ENCODE measurements at places on chromosomes 7 and 10.

GRCh38 chr7:119033641-119034040 lies 809.1 kb downstream of the ANKRD7 start:
- no peak for DNase-seq

DNA sequence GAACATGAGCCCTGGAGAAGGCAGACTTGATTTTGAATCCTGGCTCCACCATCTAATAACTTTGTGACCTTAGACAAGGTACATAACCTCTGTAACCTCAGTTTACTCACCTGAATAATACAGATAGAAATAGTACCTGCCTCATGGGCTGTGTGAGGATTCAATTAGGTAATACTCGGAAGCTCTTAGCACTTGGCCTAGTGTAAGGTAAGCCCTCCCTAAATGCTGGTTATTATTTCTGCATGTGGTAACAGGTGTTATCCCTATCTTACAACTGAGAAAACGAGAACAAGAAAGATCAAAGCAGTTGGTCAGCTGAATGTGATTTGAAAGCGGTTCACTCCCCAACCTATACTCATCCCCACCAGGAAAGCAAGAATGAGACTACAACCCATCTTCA lies 28.7 kb upstream of the ACSL5 start:
- no peak for DNase-seq

- peak; percentile 34 for DNase-seq
Observed at GRCh38 chr7:46208635-46209525, 287.8 kb upstream of the IGFBP3 start.

- DNase-seq = no peak
Observed at GRCh38 chr10:131352765-131353290, 41.3 kb upstream of the TCERG1L start.

DNA sequence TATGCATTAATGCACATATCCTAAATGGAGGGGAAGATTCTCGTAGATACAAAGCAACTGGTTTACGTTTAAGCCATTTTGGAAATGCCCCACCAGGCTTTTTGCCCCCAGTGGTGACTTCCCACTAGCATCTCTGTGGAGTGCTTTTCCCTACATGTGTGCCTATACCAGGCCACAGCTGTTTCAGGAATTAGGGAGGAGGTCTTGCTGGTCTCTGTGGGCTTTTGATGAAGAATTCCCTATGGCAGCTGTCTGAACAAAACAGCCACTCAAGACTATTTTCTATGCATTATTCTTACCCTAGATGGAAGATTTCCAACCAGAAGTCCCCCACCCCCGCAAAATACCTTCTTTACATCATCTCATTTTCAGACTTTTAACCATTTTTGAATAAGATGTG lies 52.0 kb upstream of the NMT2 start:
- DNase-seq = no peak

- DNase-seq = no peak
Observed at GRCh38 chr7:1777122-1777521, 107.0 kb downstream of the ELFN1 start.

- DNase-seq = no peak
Observed at GRCh38 chr7:56026538-56026937, 24.7 kb downstream of the PSPH start.

DNA sequence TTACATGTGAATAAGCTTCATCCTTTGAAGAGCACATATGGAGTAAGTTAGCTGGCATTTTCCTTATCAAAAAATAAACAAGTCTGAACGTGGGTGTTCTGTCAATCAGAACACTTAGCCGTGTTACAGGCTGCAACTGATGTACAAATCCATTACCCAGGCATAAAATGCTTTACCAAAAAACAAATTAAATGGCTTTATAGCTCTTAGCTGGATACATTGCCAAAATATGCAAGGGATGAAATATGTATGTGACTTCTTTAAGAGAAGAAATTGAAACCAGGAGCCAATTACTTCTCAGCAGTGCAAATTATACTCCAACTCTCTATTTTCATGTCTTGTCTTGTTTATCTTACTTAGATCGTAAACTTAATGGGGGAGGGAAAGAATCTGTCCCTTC lies 214.8 kb downstream of the DGKB start:
- DNase-seq = no peak

DNA sequence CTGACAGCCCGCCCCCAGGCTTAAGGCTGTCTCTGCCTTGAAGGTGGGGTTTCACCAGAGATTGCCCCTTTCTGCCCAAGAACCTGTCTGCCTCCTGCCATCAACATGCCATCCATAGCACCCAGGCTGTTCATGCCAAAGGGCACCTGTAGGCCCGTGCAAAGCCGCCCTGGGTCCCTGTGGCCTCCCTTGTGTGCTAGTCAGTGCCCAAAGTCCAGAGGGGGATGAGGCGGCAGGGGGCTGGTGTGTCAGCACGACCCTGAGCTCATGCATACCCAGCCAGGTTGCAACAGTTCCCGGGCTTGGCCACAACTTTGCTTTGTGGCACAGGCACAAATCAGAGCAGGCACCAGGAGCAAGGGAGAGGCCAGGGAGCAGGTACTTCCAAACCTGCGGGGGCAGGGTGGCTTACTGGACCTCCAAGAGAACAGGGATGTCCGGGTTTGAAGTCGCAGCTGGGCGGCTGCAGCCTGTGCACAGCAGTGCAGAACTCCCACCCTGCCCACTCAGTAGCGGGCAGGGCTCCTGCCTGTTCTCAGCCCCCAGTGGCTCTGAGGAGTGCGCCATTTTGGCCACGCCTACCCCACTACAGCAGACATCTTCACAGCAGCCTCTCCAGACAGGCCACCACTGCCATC lies 671.1 kb upstream of the GRM3 start:
- DNase-seq = no peak

GRCh38 chr10:104234934-104235333 lies 2.8 kb upstream of the CFAP43 start:
- DNase-seq = no peak

- peak; percentile 37 for DNase-seq
Observed at GRCh38 chr7:1251796-1252539, 19.3 kb downstream of the UNCX start.

- no peak for DNase-seq
Observed at GRCh38 chr10:71724539-71724938, 5.0 kb upstream of the C10orf105 start.

GRCh38 chr10:37856881-37857286 lies 526 bp downstream of the ZNF248 start:
- DNase-seq = no peak

GRCh38 chr7:86558680-86559501 lies 84.8 kb upstream of the GRM3 start:
- DNase-seq = no peak

DNA sequence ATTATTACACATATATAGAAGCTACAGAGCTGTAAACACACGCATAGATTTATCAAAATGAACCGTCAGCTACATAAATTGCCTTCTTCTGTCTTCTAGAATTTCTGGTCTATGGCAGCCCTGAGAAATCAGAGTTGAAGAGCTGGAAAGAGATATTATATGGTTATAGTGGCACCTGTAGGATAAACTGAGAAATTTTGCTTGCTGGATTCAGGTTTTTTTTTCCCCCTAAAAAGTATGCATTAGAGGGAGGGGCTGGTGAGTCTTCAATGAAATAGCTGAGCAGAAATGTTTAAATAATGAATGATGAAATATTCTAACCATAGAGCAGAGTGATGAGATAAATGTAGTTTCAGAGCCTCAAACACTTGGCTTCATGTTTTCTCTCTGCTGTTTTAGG lies 78.0 kb upstream of the DYNC1I1 start:
- DNase-seq = no peak
